ENCODE measurements at places on chromosomes 5 and 9.

DNA sequence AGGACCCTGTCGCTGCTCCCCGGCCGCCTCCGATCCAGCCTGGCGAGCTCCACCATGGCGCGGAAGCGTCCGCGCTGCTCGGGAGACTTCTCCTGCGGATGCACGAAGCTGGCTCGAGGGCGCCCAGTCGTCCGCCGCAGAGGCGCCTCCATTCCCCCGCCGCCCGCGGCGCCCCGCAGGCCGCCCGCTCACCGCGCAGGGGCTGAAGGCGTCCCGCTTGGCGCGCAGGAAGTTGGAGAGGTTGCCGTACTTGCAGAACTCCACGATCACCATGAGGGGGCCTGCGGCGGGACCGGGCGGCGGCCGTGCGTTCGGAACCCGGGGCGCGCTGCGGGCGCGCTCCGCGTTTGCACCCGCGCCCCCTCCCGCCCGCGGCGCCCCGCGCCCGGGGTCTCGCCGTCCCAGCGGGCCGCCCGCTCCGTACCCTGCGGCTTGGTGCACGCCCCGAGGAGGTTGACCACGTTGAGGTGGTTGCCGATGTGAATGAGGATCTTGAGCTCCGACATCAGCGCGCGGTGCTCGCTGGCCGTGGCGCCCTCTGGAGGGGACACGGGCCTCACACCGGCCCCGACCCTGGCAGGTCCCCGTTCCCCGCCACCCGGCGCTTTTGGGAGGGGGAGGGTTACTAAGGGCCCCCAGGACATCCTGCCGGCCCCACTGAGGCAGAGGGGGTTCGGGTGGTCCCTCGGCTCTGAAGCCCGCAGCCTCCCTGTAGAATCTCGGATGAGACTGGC lies 27.7 kb upstream of the SCGB3A1 start:
- no peak for DNase-seq

DNA sequence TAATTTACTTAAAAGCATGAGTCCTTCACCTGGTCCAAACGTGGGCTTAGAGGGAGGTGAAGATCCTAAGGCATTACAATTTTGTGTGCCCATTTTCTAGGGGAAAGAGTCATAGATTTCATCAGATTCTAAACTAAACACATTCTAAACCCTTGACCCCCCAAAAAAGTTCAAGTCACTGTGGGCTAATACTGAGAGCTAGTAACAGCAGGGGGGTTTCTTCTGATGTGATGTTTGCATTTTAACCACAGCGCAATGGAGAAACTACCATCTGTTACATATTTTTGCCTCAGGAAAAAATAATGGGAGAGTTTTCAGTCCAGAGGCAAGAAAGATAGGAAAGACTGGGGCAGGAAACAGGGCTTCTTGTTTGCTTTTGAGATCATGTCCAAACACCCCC lies 110.8 kb upstream of the SLC1A3 start:
- DNase-seq, result no peak

DNA sequence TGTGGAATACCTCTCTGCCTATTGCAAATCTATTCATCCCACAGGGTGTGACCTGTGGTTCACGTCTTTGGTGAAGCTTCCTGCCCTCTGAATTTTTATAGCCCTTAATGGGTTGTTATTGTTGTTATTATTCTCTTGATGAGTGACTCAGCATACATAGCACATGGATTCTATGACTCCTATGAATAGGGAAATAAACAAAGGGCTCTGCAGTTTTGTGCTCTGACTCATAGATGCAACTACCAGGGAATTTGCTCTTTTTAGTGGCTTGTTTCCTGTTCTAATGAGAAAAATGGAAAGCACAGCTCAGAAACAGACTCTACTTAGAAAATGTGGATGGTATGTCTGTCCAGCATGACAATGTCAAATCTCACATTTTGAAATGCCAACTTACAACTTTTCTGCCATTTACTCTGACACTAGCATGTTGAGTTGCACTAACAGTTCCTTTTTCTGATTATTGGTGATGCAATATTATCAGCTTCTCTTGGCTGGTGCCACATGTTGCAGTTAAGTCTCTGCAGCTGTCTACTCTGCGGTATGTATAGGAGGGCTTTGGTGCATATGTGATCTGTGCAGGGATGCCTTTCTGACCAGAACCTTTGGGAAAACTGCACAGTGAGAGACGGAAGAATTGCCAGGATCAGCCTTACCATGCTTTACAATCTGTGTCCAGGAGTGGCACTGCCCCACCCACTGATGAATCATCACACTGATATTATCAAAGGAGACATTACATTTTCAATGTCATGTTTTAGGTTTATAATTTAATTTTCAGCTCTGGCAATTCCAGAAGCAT lies 996.4 kb upstream of the WWC1 start:
- no peak for DNase-seq

DNA sequence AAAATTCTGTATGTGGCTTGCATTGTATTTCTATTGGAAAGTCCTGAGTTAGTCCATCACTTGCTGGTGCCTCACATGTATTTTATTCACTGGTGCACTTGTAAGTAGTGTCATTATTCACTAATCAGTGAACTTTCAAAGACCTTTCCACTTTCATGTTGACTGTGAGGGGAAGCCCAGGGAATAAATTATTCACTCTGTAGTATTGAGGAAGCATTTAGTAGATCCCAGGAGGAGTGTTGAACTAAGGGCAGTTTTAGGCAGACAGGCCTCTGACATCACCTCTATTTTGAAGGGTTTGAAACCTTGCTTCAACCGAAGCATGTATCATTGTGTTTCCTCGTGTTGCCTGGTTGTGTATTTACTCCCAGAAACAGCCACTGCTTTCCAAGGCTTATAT lies 705.4 kb upstream of the RIOK2 start:
- DNase-seq, result no peak

DNA sequence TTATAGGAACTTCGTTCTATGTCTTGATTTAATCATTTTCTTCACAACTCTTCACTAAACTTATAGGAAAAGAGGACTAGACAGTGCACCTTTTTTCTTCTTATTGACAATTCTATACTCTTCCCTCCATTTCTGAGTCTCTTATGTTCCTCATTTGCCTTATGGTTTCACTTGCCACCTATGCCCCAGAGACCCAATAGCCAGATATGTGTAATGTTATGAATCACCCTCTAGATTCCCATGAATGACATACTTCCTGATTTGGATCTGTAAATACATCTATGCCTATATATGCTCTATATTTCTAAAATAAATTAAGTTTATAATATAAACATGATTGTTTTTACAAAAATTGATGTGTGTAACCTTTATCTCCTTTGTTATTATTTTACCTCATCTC lies 514.1 kb upstream of the MEF2C start:
- no peak for DNase-seq

DNA sequence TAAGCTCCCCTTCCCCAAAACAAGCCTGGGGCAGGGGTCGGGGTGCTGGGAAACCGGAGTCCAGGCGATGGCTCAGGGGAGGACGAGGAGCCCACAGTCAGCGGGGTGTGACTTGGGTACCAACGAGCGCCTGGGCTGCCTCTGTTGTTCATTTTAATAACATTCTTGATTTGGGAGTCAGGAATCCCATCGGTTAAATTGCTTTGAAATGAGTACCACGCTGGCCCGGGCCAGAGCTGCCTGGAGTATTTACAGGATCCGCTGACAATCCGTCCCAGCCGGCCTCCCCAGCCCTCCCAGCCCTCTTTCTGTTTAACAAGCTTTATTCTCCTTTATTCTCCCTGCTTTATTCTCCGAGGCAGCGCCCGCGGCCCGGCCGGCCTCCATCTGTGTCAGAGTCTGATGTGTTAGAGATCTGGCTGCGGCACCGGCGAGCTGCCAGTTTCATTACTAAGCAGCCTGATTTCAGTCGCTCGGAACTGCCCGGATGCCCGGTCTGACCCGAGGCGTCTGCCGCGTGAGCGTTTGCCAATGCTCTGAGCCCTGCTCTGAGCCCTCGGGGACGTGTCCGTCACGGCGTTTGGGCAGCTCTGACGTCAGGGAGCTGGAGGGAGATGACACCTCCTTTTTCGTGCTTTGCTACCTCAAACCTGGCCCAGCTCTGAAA lies 16.5 kb upstream of the QRFP start:
- DNase-seq, result no peak

- no peak for DNase-seq
Measured at GRCh38 chr9:126417043-126417442, 90.4 kb downstream of the MVB12B start.

DNA sequence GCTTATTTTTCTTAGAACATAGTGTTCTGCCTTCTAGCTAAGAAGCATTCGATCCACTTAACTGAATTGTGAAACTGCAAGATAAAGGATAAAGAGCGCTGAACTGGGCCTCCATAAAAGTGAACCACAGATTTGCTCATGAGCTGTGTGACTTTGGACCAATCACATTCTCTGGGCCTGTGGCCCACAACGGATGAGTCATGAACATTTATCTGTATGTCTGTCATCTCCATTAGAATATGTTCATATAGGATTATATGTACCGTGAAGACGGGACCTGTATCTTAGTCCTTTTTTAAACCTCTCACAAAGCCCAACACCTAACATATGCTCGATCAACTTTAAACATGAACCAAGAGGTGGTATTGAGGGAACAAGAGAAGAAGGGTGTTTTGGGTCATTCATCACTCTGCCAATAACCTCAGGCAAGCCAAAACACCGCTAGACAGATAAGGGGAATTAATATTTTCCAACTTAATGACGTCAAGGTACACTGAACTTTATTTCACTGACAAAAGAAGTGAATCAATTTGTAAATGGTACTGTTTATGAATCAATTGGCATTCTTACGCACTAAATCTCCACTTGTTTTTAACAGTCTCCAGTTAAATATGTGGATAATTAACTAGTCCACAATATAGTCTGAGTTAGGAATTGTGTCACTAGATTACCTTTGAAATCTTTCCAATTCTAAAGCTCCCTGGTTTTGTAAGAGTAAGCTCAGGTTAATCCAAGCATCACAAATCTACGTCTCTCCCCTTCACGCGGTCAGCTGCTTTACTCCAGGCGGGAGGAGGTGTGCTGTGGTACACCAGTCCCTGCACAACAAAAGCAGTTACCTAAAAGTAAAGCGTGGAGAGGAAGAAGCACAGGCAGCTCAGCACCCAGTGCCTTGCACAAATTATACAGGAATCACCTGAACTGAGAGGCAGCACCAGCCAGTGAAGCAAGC lies 1.6 kb downstream of the TMEM245 start:
- DNase-seq, result peak; percentile 44

DNA sequence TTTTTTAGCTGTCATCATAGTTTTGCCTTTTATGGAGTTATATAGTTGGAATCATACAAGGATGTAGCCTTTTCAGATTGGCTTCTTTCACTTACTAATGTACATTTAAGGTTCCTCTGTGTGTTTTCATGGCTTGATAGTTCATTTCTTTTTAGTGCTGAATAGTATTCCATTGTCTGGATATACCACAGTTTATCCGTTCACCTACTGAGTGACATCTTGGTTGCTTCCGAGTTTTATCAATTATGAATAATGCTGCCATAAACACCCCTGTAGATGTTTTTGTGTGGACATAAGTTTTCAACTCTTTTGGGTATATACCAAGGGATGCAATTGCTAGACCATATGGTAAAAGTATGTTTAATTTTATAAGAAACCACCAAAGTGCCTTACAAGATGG lies 136.3 kb downstream of the NR3C1 start:
- DNase-seq, result no peak

DNA sequence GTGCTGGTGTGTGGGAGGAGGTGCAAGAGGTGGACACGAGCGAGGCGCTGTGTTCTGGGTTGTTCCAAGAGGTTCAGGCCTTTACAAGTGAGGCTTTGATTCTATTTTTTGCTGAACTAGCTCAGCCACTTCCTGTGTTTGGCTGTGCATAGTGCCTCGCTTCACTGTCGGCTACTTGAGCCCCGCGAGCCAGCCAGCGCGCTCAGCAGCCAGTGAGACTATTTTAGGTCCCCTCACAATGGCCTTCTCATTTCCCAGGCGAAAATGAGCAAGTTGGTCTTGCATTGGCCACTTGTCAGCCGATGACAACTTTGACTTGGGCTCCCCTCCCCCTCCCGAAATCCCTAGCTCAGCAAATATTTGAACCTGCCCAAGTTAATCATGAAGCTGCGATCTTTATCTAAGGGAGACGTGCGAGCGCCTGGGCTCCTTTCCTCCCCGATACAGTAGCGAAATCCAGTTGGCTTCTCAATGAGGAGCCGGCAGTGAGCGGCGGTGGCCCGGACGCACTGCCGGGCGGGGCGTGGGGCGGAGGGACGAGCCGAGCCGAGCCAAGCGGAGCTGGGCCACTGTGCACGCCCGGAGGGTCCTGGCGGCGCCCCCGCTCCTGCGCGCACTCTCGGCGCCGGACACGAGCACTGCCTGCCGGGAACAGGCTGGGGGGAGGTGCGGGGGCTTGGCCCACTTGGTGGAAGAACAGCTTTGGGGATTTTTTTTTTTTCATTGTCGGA lies 72.6 kb downstream of the PIK3R1 start:
- peak; percentile 34 for DNase-seq

Measured in activated CD8-positive, alpha-beta memory T cell treated with anti-CD3 and anti-CD28 coated beads, Interleukin-2, amount 50 U/mL, for 4 hours (primary cell).